ENCODE measurements at places on chromosomes 13 and 19. TPM values are rescaled to one million over a fixed set of nuclear protein-coding genes. Genes with fewer than 3 reads are reported as not detected.

MCEMP1 gene
- not detected for total RNA-seq

NTN5 gene
- not detected for total RNA-seq

IGFLR1 gene
- total RNA-seq = 0.98 TPM

GGN gene
- 0.65 TPM for total RNA-seq

SLC35E1 gene
- total RNA-seq = 32.3 TPM

RELB gene
- 12.4 TPM for total RNA-seq

IL11 gene
- not detected for total RNA-seq

C1QTNF9 gene
- total RNA-seq = not detected

LILRB2 gene
- total RNA-seq = not detected

PLVAP gene
- total RNA-seq = 13.8 TPM

MAMSTR gene
- total RNA-seq = 0.38 TPM

VSIG10L gene
- 0.19 TPM for total RNA-seq

SIGLEC8 gene
- not detected for total RNA-seq

TUBA3C gene
- total RNA-seq = not detected

PRKCG gene
- not detected for total RNA-seq

CEACAM16 gene
- not detected for total RNA-seq

ZNF208 gene
- total RNA-seq = 0.19 TPM

ZNF737 gene
- total RNA-seq = 14.0 TPM

LGI4 gene
- 0.10 TPM for total RNA-seq

CBLC gene
- total RNA-seq = not detected

SHD gene
- not detected for total RNA-seq

NTF4 gene
- not detected for total RNA-seq

ZNF93 gene
- 12.8 TPM for total RNA-seq

NPAS1 gene
- total RNA-seq = 0.29 TPM

PSG3 gene
- not detected for total RNA-seq

KLK3 gene
- not detected for total RNA-seq

LHB gene
- 0.48 TPM for total RNA-seq

IL12RB1 gene
- 0.10 TPM for total RNA-seq

ANGPTL8 gene
- not detected for total RNA-seq

EMP3 gene
- 31.4 TPM for total RNA-seq

ZSWIM9 gene
- 3.3 TPM for total RNA-seq

ARHGEF7 gene
- 211 TPM for total RNA-seq

SLC8A2 gene
- not detected for total RNA-seq

ODAD3 gene
- total RNA-seq = not detected

ZNF667 gene
- total RNA-seq = 3.6 TPM

GPC6 gene
- not detected for total RNA-seq

MYO1F gene
- under 0.01 TPM for total RNA-seq

WBP4 gene
- total RNA-seq = 5.2 TPM

GPR183 gene
- total RNA-seq = 0.33 TPM
